ENCODE measurements at places on chromosomes 13 and 19.

GRCh38 chr13:29684441-29684840 lies 89.0 kb upstream of the SLC7A1 start:
- no peak for DNase-seq

DNA sequence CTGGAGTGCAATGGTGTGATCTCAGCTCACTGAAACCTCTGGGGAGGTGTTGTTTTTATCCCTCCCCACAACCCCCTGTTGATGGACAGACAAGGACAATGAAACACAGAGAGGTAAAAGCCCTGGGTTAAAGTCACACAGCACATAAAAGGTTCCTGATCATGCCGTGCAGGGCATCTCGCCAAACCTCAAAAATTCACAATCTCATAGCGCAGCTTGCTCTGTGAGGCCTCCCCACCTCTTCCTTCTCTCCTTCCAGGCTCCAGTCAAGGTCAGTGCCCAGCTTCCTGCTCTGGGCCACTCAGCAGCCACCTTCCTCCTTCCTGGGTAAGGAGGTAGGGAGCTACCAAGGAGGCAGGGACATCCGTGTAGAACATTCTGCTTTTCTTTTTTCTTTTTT lies 2.3 kb downstream of the FUT2 start:
- DNase-seq: peak; percentile 62

GRCh38 chr13:84684048-84684662 lies 801.9 kb upstream of the SLITRK1 start:
- no peak for DNase-seq

DNA sequence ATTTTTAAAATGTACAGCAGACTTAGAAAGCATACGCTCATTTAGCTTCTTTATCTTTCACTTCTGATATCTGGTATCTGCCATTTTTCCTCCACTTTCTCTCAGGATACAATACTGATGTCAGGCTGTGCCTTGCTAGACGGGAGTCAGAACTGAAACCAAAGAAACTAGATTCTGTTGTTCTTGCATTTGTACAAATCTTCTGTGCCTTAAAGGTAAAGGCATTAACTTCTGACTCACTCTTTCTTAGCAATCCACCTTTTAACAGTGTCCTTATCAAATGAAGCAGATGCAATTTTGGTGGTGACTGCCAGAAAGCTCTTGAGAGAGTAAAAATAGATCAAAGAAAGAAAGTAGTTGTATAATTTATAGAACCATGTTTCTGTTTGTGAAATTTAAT lies 370.4 kb downstream of the PCDH20 start:
- no peak for DNase-seq

DNA sequence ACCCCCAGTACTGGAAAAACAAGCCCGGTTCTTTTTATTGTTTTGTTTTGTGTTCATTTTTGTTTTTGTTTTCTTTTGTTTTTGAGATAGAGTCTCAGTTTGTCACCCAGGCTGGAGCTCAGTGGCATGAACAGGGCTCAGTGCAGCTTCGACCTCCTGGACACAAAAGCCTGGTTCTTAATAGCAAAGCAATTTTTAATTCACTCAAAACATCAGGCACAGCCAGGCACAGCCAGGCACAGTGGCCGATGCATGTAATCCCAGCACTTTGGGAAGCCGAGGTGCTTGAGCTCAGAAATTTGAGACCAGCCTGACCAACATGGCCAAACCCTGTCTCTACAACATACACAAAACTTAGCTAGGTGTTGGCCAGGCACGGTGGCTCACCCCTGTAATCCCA lies 30.7 kb downstream of the INSR start:
- DNase-seq: no peak

DNA sequence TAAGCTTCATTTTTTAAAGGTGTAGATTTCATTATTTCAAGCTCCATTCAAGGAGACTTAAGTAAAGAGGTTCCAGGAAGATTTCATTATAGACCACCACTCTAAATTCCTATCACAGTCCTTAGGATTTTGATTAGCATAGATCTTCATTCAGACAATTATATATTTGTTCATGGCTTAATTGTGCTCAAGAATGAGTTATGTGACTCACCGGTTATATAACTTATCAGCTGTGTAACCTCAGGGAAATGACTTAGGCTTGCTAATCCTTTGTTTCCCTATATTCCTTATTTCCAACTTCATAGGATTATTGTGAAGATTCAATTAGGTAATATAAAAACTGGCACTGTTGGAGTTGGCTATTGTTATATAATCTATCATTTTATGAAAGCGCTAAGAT lies 632.8 kb upstream of the SPRY2 start:
- DNase-seq: no peak

- DNase-seq: no peak
These were observed 557.2 kb downstream of the KCTD12 start for GRCh38 chr13:76329004-76329403.

DNA sequence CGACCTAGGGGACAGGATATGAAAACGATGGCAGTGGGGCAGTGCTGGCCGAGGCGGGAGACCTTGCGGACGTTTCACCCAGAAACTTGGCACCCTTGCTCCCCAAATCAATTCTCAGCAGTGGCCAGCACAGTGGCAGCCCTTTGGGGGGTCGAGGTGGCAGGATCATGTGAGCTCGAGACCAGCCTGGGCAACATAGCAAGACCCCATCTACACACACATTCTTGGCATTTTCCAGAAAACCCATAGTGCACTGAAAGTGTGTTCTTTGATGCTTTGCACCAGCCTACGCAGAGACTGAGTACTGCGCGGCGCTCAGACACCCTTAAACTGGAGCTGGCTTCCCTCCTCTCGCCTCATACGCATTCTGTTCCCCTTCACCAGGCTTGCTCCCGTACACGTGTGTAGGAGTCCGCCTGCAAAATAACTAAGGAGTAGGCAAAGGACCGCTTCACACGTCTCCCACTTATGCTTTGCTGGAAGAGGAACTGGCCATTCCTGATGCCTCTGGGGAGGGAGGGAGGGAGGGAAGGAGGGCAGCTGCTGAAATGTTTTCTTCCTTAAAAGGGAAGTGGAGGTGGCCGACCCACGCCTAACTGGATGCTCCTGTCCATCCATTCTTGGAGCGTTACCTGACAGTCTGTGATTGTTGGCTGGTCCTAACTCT lies 23.5 kb upstream of the MIER2 start:
- no peak for DNase-seq

- DNase-seq: peak; percentile 99
These were observed 67.8 kb downstream of the GADD45B start for GRCh38 chr19:2543463-2544442.

GRCh38 chr13:40578055-40578454 lies 88.4 kb downstream of the FOXO1 start:
- no peak for DNase-seq

DNA sequence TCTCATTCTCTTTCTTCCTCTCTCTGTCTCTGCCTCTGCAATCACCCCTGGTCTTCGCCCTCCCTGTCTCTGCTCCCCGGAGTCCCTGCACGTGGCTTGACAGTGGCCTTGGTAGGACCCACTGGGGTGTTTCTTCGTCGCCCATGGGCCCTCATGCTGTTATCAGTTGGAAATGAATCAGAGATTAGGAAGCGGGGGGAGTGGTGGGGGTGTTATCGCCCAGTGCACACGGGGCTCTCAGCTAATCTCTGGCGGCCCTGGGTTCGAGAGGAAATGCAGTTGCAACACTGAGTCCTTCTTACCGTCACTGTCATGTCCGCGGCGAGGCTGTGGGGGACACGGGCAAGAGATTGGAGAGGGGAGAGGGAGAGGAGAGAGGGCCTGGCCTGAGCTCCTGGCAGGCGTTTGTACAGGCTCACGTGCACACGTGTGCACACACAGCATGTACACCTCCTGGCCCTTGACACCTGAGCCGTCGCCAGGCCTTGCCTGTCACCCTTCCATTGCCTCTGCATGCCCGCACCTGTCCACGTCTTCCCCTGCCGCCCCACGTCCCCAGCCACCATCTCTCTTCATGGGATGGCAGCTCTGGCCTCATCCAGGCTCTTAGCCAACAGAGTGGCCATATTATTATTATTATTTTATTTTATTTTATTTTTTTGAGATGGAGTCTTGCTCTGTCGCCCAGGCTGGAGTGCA lies 37.8 kb upstream of the SLC7A10 start:
- no peak for DNase-seq

DNA sequence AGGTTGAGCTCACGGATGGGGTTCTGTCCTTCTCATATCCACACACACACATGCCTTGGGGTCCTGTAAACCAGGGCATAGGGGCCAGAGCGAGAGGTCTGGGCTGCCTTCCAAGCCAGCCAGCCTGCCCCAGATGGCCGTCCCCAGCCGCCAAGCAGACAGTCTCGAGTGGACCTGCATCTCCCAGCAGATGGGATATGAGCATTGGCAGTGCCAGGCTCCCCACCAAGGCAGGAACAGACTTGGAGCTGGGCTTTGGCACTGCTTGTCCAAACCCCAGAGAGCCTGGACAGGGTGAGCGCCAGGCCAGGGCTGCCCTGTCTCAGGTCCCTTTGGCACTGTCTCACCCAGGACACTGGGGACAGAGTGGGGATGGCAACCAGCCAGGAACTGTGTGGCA lies 130.4 kb downstream of the DPF1 start:
- no peak for DNase-seq

GRCh38 chr19:12544401-12544876 lies 6.8 kb downstream of the ZNF564 start:
- DNase-seq: no peak

DNA sequence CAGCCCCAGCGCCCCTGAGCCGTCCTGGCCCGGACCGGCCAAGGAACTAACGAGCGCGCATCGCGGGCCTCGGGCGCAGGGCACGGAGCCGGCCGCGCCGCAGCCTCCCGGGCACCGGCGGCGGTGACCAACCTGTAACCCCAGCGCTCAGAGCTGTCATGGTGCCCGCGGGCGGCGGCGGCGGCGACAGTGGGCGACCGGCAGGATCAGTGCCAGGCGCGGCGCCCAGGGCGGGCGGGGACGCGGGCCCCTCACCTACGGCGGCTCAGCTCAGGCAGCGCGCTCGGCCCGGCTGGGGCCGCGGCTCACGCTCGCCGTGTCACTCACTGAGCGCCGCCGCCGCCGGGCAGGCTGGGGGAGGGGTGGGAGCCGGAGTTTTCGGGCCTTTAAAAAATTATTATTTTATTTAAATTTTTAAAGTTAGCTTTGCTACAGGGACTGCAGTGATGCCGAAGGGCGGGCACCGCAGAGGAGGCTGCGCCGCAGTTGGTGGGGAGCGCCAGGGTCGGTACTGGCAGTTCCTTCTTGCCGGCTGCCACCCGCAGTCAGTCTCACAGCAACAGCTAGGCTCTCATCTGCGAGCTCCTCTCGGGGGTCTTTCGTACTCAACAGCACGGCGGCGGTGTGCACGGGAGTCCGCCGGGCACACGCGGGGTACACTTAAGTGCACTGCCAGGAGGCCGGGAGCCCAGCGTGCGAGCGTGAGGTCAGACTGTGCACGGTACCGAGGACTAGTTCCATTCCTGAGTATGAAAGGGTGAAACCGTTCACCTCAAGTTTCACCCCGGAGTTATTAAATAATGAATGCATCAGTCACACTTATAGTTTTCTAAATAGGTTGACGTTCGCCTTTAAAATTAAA lies at the start of gene NALCN:
NALCN (minus strand) TSS at position 328 of the 862 bp plus-strand sequence. CDS start 17,382 bp downstream, outside the sequence.
- peak; percentile 30 for DNase-seq

DNA sequence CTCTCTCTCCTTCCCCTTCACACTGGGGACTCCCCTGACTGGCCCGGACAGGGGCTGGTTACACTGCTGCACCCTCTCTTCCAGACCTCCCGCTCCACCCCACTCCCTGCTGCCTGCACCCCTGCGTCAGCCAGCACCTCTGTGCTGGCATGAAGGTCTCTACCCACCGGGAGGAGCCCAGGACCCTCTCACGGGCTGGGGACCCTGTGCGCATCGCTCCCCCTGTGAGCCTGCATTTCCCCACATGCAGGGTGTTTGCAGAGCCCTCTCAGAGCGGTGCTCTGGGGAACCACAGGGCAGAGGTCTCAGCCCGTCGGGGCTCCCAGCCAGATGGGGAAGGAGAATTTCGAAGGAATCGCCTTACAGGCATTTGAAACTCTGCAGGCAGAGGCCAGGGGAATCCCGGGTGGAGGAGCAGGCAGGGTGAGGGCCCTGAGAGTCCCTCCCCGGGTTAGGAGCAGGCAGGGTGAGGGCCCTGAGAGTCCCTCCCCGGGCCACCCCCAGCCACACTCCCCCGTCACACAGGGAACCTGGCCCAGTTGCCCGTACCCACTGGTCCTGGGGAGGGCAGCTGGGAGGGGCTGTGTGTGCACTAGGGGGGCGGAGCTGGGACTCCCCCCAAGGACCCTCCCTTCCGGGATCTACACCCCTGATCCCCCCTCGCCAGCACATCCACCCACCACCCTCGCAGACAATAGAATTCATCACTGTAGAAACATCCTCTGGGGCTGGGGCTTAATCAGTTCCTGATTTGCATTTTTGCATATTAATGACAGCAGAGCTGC lies 16.3 kb upstream of the TCF3 start:
- DNase-seq: peak; percentile 18

- DNase-seq: peak; percentile 12
These were observed 7.4 kb upstream of the FCGBP start for GRCh38 chr19:39941615-39942365.

- DNase-seq: no peak
These were observed 155.8 kb downstream of the URI1 start for GRCh38 chr19:30097746-30098280.

GRCh38 chr13:31050486-31051400 lies 111.0 kb downstream of the HSPH1 start:
- DNase-seq: peak; percentile 40

GRCh38 chr13:42041684-42042035 lies 6.8 kb upstream of the DGKH start:
- peak; percentile 78 for DNase-seq

DNA sequence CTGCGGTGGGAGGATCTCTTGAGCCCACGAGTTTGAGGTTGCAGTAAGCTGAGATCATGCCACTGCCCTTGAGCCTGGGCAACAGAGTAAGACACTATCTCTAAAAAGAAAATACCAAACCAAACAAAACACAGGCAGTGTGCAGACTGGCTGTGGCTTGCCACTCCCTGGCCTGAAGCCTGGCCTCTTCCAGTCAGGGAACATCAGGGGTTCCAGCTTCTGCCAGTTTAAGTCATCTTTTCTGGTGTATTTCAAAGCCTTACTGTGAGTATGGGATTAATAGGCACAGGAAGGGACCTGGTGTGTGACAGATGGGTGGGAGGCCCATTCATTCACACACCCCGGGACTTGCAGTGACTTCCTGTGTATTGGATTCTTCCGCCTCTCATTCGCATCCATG lies 27.0 kb upstream of the F2RL3 start:
- no peak for DNase-seq

DNA sequence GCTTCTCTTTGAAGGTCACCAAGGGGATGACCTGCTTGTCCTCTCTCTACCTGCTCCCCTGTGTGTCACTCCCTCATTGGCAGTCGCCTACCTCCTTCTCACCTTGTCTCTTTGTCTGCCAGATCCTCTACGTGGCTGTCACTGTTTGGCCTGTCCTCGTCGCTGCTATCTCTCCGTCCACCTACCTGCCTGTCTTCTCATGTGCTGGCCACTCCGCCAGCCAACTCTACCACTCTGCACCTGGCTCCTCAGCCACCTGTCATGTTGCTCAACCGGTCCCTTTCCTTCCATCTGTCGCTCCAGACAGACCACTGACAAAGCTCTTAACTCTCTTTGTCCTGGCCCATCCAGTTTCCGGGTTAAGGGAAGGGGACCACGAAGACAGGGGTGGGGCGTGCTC lies at the start of gene KLK12:
KLK12 (minus strand) TSS at position 299 of the 400 bp plus-strand sequence. CDS start 381 bp downstream, outside the sequence.
- DNase-seq: no peak

GRCh38 chr19:1780272-1780958 lies 27.1 kb downstream of the ONECUT3 start:
- DNase-seq: peak; percentile 14

- no peak for DNase-seq
These were observed 534 bp downstream of the STK24 start for GRCh38 chr13:98576200-98576945.

GRCh38 chr13:45133396-45134118 lies 13.2 kb downstream of the GTF2F2 start:
- DNase-seq: no peak

All from mesenchymal stem cell (in vitro differentiated cells and primary cell).